Mesothelial cell of epicardium (in vitro differentiated cells): ENCODE measurements at places on chromosomes 13 and 19. TPM values are rescaled to one million over a fixed set of nuclear protein-coding genes. Genes with fewer than 3 reads are reported as not detected.
A peak's percentile ranks its signal among the peaks of the same experiment; 100 is the strongest.

VSTM1 gene
- total RNA-seq: not detected in 3 replicates

- no peaks in the 10 kb centered on the region for H3K27me3 ChIP-seq
- H3K27ac ChIP-seq: peak overlapping the region; percentile 60
- H3K4me3 ChIP-seq: no peak overlapping the region
Observed at GRCh38 chr13:110238818-110239195, 68.2 kb downstream of the COL4A1 start.

GRCh38 chr13:48398450-48399095 lies 14.3 kb downstream of the LPAR6 start:
- no peak overlapping the region for H3K4me3 ChIP-seq
- H3K27me3 ChIP-seq: no peaks in the 10 kb centered on the region
- H3K36me3 ChIP-seq: peaks cover 32% of the 10 kb centered on the region
- no peak for DNase-seq
- peak overlapping the region; percentile 95 for H3K27ac ChIP-seq

DNA sequence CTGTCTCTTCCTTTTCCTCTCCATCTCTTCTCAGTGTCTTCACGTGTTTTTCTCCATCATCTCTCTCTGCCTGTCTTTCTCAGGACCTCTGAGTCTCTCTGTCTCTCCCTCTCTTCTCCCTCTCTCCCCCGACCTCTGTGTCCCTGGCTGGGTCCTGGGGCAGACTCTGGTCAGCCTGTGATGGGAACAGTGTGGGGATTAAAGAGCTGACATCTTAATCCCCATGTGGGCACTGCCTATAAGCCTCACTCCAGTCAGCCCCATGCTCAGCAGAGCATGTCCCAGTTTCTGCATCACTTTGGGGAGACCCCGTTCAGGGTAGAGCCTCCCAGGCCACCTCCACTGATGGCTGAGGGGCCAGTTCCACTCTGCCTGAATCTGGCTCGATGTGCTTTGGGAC lies 16.2 kb downstream of the EGLN2 start:
- peak overlapping the region; percentile 64 for H3K27ac ChIP-seq
- no peaks in the 10 kb centered on the region for H3K36me3 ChIP-seq
- peaks cover 49% of the 10 kb centered on the region for H3K4me1 ChIP-seq
- no peak overlapping the region for H3K4me3 ChIP-seq

EPS8L1 gene
- 375 to 425 TPM (median 396 TPM) in 3 replicates for total RNA-seq

DNA sequence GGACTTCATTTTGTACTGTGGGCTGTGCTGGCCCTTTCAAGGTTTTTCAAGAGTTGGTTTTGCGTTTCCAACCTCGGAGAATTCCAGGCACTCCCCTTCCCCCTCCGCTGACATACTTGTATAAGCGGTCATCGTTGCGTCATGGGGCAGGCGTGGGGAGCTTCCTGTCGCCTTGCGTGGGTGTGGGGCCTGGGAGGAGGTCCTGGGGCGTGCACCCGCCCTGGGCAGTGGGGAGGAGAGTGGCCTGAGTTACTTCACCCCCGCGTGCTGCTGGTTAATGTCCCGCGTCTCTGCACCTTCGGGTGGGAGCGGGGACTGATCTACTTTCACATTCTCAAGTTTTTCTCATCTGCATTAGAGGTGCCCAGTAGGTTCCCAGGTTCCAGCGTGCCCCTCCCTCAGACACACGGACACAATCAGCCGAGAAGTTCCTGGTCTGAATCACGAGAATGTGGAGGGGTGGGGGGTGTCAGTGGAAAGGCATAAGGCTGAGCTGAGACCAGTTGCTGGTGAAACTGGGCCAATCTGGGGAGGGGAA lies 4.1 kb downstream of the IER2 start:
- H3K27ac ChIP-seq: peak overlapping the region; percentile 98
- peaks cover 26% of the 10 kb centered on the region for H3K4me1 ChIP-seq
- no peaks in the 10 kb centered on the region for H3K27me3 ChIP-seq
- peak overlapping the region; percentile 100 for H3K4me3 ChIP-seq
- H3K36me3 ChIP-seq: peaks cover 6% of the 10 kb centered on the region

KCNN4 gene
- 5.4 to 6.4 TPM (median 6.1 TPM) in 3 replicates for total RNA-seq
